ENCODE measurements at places on chromosomes 6 and 20.

DNA sequence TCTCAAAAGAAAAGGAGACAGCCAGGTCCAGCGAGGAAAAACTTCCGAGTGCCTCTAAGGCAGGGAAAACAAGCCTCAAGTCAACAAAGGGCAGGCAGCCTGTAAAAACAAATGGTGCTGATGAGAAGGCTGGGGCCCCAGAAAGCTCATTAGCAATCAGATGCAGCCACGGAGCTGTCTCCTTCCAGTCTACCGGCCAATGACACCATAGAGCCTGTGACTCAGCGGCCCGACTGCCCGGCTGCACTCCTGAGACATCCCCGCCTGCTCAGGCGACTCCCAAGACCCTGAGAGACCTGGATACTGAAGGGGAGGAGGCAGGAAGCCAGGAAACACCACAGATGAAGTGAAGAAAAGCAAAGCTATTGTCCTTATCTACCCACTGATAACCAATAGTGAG, 120.1 kb upstream of the HDDC2 start:
- DNase-seq, result no peak

DNA sequence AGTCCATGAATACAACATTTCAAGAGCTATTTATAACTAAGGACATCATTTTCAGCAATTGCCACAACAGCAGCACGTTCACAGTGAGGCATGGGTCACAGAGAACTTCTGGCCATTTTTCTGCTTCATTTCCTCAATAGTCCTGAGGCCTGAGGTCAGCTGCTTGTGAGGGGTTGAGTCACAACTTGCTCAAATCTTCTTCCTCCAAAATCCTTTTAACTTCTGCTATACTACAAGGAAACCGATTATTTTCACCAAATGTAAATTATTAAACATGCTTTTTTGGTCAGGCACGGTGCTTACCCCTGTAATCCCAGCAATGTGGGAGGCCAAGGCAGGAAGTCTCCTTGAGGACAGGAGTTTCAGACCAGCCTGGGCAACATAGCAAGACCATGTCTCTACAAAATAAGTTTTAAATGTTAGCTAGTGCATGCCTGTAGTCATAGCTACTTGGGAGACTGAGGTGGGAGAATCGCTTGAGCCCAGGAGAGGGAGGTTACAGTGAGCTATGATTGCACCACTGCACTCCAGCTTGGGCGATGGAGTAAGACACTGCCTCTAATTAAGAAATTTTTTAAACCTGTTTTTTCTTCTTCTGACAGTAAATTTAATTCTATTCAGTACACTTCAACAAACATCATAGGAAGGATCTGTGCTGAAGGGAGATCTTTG, 11.1 kb upstream of the SLC16A10 start:
- no peak for DNase-seq

DNA sequence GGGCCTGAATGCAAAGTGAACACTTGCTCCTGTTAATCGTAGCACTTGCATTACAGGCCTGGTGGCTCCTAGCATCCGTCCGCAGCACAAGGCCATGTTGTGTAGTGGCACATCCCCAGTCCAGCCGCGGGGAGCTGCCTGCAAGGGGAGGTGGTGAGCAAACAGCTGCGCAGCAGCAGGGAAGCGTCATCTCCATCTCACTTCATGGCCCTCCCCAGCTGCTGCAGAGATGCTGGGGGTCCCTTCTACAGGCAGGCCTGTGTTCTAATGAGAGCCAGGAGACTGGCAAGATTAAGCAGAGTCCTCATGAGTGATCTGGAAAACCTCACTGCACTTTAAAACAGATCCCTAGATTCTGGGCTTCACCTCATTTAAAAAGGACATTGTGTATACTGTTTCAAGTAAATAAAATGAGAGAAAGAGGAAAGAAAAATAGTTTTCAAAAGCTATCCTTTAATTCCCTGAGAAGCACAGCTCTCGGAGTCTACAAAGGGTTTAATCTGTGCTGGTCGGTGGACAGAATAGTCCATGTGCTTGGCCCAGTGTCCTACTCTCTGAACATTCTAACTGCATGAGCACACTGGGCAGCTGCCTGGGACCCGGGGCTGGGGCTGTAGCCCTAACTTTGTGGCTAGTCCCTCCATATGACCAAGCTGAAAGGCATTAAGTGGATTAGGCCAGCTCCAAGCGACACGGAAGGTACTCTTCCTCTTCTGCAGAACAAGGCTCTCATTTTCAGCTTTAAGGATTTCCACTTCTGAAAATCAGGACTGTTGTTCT, 125.8 kb downstream of the LY86 start:
- DNase-seq, result no peak

DNA sequence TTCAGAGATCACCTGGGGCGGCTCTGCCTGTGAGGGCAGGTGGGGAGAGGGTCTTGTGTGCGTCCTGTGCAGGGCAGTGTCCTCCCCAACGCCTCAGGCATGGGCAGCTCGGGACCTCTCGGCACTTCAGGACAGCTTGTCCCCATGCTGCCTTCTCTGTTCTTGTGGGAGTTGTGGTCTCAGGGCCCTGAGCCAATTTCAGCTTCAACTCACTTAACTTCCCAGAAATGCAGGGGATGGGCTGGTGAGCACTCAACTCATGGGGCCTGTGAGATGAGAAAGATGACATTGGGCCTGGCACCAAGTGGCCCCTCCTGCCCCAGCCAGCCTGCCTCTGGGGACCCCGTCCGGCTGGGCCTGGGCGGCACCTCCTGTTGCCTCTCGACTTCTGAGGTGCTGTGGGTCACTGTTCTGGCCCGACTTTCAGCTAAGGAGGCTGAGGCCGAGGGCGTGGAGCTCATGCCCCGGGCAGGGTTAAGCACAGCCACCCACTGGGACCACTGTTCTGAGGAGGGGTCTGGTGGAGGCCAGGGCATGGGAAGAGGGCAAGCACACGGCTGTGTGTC, 6.7 kb downstream of the RGS19 start:
- no peak for DNase-seq

GRCh38 chr20:33291830-33292355, 8.9 kb downstream of the BPIFB1 start:
- DNase-seq, result peak; percentile 68

DNA sequence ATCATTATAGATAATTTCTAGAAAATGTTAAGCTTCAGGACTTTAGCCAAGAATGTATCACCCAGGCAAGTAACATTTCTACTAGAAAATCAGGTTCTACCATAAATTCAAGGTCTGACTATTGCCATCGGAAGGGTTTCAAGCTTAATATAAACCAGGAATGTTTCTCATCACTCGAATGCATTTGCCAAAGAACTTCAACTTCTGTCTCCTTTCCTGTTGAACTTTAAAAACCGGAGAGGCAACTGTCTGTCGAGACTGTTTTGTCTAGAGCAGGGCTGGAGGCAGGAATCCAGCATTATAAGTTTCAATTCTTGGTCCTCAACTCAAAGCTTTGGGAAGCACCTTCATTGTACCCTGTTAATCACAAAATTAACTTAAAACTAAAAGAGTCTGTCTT, 264.7 kb downstream of the ZNF217 start:
- no peak for DNase-seq

- no peak for DNase-seq
Observed at GRCh38 chr20:43895235-43895634, 19.4 kb upstream of the TOX2 start.

GRCh38 chr6:11796829-11797228, 18.2 kb upstream of the ADTRP start:
- no peak for DNase-seq

DNA sequence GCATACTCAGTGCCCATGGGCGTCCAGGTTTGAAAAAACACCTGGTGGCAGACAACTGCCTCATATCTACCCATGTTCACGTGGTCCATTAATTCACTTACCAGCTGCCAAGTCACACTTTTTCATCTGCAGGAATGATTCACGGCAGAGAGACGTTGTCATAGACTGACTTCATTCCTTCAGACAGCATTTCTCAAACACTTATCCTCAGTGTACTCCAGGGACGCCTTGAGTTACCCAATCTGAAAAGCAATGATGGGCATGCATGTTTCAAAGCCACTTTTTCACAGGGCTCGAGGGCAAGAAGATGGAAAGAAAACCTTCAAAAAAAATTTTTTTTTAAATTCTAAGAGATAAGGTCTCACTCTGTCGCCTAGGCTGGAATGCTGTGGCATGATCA, 6.0 kb downstream of the MMP24OS start:
- no peak for DNase-seq

DNA sequence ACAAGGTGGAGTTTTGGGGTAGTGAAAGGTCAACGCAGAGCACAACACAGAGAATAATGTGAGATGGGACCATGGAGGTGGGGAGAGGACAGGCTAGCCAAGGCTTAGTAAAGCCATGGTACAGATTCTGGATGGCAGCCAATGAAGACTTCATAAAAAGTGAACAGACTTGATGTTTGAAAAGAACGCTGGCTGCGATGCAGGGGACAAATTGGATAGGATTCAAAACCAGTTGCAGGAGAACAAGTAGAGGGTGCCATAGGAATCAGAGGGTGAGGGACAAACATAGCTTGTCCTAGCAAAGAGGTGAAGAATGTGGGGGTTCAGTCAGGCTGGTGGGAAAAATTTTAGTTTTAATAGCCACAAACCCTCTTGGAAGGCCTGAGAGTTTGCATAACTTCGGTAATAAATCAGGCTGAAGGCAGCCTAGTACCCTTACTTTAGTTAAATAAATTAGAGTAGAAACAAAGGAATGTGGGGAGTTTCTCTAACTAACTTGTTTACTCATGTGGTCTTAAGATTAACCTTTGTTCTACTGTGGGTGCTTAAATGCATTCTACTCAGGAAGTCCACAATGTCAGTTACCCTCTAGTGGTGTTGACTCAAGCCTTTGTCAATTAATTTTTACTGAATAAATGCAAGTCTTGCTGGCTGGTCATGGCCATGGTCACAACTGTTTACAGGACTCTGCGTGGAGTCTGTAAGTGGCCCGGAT, 216.4 kb downstream of the C6orf118 start:
- DNase-seq, result no peak

DNA sequence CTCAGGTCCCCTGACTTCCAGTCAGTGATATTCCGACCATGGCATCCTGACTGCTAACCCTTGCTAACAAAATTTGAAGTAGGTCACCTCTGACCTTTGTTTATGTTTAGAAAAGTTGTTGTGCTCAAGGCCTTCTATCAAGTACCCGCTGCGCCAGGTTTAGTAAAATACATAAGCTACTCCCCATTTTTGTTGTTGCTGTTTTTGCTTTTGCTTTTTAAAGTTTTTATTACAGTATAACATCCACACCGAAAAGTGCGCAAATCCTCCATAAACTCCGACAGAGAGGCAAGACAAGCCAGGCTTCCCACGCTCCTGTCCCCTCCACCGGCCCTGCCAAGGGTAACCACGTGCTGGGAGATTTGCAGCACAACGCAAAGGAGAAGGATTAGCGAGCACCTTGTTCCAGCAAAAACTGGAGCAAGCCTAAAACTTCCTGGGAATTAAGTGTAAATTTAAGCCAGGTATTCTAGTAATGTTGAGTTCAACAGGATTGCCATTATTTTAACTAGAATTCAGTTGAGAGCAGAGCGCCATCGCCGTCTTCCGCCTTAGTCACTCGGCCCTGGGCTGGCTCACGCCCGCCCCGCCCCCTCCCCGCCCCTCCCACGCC, 17.8 kb upstream of the HMGN4 start:
- no peak for DNase-seq

DNA sequence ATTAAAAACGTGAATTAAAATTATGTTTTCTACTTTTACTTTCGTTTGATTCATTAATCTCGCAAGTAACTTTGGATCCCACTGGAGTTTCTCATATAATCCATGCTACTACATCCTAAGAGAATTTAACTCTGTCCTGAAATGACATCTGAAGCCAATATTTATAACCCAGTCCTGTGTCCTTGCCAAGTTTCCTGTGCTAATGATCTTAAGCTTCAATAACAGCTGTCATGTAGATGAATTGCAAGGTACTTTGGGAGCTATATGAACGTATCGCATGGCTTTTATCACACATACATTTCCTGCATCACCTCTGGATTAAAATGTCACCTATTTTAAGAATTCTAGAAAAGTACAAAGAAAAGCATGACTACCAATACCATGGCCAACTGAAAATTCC, 833.8 kb upstream of the CITED2 start:
- DNase-seq, result no peak

GRCh38 chr20:25295386-25296093, 47.7 kb downstream of the PYGB start:
- no peak for DNase-seq

- DNase-seq, result no peak
Observed at GRCh38 chr20:15628851-15629353, 944.3 kb downstream of the KIF16B start.

Measured in activated naive CD4-positive, alpha-beta T cell treated with anti-CD3 and anti-CD28 coated beads, Interleukin-2, amount 50 U/mL, for 16 hours (primary cell).